DND-41 (cell line): ENCODE measurements at places on chromosomes 7 and 10.

- no peaks in the 10 kb centered on the region for H3K36me3 ChIP-seq
- H3K4me1 ChIP-seq = no peaks in the 10 kb centered on the region
- H3K27ac ChIP-seq = no peak overlapping the region
- H3K4me3 ChIP-seq = no peak overlapping the region
- no peak for DNase-seq
- no peaks in the 10 kb centered on the region for H3K27me3 ChIP-seq
Measured at GRCh38 chr10:22742678-22743077, 28.3 kb upstream of the PIP4K2A start.

DNA sequence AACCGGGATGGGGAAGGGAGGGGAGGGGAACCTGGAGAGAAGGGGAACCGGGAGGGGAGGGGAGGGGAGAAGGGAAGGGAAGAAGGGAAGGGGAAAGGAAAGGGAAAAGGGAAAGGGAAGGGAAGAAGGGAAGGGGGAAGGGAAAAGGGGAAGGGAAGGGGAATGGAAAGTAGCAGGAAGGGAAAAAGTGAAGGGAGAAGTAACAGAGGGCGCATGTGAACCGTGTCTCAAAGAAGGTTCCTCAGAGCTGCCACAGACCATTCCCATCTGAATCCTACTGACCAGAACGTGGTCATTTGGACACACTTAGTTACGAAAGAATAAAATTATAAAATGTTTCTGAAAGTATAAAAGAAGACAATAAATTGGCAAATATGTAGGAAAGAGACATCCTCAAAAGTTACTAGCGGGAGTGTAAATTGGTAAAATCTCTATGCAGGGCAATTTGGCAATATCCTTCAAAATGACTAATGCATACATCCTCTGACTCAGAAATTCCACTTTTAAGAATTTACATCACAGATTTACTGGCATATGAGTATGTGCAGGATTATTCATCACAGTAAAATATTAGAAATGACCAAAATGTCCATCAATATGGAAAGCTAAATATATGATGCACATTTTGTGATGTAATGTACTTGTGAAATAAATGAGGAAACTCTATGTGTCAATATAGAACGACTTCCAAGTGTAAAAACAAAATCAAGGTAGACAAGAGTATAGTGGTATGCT lies 12.9 kb downstream of the C10orf67 start:
- H3K4me1 ChIP-seq = no peaks in the 10 kb centered on the region
- no peaks in the 10 kb centered on the region for H3K27me3 ChIP-seq
- H3K4me3 ChIP-seq = no peak overlapping the region
- H3K36me3 ChIP-seq = no peaks in the 10 kb centered on the region
- no peak overlapping the region for H3K27ac ChIP-seq
- DNase-seq = no peak

- peaks cover 15% of the 10 kb centered on the region; the same call in 1 of the 2 replicates for H3K36me3 ChIP-seq
- H3K4me3 ChIP-seq = no peak overlapping the region
- H3K4me1 ChIP-seq = peaks cover 27% of the 10 kb centered on the region
Measured at GRCh38 chr10:6148908-6149307, 53.8 kb upstream of the PFKFB3 start.

GRCh38 chr7:155638366-155638765 lies 6.1 kb upstream of the RBM33 start:
- no peak overlapping the region for H3K27ac ChIP-seq
- H3K4me3 ChIP-seq = no peak overlapping the region
- no peak for DNase-seq
- H3K36me3 ChIP-seq = peaks cover 17% of the 10 kb centered on the region

DNA sequence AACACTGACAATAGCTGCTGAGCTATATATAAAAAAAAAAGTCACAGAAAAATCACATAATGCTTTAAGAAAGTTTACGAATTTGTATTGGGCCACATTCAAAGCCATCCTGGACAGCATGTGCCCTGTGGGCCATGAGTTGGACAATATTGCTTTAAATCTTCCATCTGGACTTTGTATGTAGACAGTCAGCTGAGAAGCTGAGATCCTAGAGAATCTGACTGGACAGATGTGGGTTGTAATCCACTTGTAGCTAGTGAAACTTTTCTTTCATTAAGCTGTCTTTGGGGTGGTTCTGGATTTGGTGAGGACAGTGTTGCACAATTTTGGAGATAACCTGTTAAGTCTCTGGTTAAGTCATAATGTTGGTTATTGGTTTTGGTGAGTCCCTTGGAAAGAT lies 824.5 kb downstream of the CCSER2 start:
- H3K27me3 ChIP-seq = peaks cover 4% of the 10 kb centered on the region
- no peaks in the 10 kb centered on the region for H3K4me1 ChIP-seq
- no peak overlapping the region for H3K27ac ChIP-seq
- H3K4me3 ChIP-seq = no peak overlapping the region
- H3K36me3 ChIP-seq = no peaks in the 10 kb centered on the region

GRCh38 chr7:68733219-68734153 lies 864.8 kb upstream of the AUTS2 start:
- H3K27me3 ChIP-seq = no peaks in the 10 kb centered on the region
- H3K4me1 ChIP-seq = no peaks in the 10 kb centered on the region
- no peak overlapping the region for H3K27ac ChIP-seq

DNA sequence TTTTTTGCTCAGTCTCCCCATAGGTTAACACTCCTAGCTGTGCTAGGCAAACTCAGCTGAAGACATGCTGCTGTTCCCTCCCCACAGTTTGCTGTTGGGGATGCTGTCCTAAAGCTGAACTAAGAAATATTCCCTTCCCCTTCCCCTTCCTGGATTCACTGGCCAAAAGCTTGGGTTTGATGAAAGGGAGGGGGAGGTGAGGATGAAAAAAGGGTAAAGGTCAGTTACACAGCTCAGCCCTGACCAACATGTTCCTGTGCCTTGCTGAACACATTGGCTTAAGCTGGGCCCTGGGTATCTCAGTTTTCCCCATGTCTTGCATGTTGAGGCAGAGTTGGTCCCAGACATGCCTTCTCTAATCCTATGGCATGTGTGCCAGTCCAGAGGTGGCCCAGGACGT lies 15.3 kb downstream of the CCM2 start:
- no peak overlapping the region for H3K4me3 ChIP-seq
- no peak overlapping the region for H3K27ac ChIP-seq
- DNase-seq = no peak
- H3K27me3 ChIP-seq = no peaks in the 10 kb centered on the region
- peaks cover 14% of the 10 kb centered on the region; the same call in 1 of the 2 replicates for H3K36me3 ChIP-seq
- 0 out of 2 replicates have a peak, but pooled peaks cover under 1% of the 10 kb centered on the region for H3K4me1 ChIP-seq

DNA sequence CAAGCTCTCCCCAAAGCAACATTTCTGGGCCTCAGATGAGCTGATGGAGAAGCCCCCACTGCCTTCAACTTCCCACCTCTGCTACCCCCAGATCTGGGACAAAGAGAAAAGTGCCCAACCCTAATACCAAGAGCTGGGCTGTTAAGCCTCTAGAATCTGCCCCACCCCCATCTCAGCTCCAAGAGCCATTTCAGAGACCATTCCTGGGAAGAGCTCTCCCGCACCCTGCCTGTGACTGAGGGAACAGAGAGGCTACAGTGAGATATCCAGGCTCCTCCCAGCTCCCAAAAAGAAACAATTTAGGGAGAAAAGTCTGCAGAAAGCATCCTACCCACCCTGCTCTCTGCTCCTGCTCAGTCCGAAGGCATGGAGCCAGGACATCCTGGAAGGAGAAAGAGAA lies 2.5 kb upstream of the KCNH2 start:
- no peak overlapping the region for H3K27ac ChIP-seq
- peaks cover 37% of the 10 kb centered on the region for H3K27me3 ChIP-seq
- DNase-seq = no peak
- H3K4me1 ChIP-seq = peaks cover 33% of the 10 kb centered on the region

DNA sequence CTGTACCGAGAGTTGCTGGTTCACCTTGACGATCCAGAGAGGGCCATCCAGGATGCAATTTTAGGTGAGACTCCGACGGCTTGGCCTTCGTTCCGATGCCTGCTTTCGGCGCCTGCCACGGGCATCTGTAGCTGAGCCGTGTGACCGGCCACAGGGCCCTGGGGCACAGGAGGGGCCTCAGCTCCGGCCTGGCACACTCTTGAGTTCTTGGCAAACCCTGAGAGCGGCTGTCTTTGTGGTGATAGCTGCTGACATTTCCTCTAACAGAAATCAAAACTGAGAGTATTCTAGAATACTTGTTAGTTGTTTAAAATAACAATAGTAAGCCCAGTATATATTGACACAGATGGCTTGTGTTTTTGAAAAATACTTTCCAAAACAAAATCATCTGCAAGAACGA lies 52.2 kb upstream of the SUN1 start:
- no peak overlapping the region for H3K4me3 ChIP-seq
- no peak for DNase-seq
- peaks cover 98% of the 10 kb centered on the region for H3K36me3 ChIP-seq
- no peaks in the 10 kb centered on the region for H3K4me1 ChIP-seq
- no peak overlapping the region for H3K27ac ChIP-seq

DNA sequence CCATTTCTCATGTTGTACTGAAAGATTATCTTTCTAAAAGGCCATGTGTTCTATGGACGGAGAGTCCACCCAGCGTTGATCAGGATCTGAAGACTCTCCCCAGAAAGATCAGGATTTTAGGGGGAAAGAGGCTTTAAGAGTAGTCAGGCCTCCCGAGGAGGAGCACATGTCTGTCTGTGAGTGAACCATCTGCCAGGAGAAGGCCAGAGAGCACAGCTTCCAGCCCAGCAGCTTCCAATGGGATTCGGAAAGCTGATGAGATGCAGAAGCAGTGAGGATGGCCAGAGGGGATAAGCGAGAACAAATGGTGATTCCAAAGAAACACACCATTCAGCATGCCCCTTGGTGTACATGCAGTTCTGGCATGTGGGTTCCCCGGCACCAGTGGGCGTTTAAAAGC lies 88.5 kb upstream of the TCERG1L start:
- H3K4me1 ChIP-seq = no peaks in the 10 kb centered on the region
- H3K36me3 ChIP-seq = no peaks in the 10 kb centered on the region
- no peaks in the 10 kb centered on the region for H3K27me3 ChIP-seq
- no peak for DNase-seq
- H3K27ac ChIP-seq = no peak overlapping the region

- H3K4me1 ChIP-seq = peaks cover 39% of the 10 kb centered on the region
- H3K4me3 ChIP-seq = peak overlapping the region; percentile 96
- peak overlapping the region; percentile 94 for H3K27ac ChIP-seq
Measured at GRCh38 chr7:87151729-87152111, 533 bp upstream of the DMTF1 start.

- no peak overlapping the region for H3K4me3 ChIP-seq
- no peaks in the 10 kb centered on the region for H3K36me3 ChIP-seq
- H3K27me3 ChIP-seq = peaks cover 3% of the 10 kb centered on the region
Measured at GRCh38 chr7:29754874-29755490, 51.3 kb upstream of the WIPF3 start.

DNA sequence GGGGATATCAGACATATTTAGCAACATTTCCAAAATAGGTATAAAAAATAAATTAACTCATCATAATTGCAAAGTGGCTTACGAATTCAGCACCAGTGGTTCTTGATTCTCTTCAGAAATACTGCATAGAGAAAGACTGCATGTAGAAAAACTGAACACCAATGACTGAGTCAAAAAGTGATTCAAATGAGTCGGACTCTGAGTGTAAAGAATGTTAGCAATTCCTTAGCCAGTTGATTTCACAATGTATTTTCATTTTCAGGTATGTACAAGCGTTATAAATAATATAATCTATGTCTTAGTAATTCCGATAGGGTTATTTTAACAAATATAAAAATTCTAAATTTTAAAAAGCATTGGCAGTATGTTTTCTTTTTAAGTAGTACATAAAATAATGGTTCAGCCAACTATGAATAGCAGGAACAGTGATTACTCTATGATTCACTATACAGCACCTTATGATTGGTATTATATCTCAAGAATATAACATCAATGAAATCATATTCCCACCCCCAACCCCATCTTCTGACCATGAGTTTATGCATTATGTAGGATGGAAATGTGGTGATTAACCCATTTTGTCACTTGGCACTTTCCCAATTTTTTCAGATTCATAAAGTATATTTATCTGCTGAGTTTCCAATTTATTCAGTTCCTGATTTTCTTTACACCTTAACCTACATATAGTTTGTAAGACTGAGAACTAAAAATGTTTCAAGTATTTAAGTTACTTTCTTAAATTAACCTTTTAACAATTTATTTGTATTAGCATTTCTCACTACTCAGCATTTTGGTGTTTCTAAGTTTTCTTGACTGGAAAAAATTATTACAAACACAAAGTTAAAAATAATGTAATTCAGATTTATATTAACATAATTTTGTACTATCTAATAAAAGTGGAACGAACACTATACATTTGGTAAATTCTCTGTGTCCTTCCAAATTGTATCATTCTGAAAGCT lies 33.9 kb downstream of the DNAJC1 start:
- no peak for DNase-seq
- no peaks in the 10 kb centered on the region for H3K36me3 ChIP-seq
- no peak overlapping the region for H3K27ac ChIP-seq
- no peaks in the 10 kb centered on the region for H3K27me3 ChIP-seq
- no peaks in the 10 kb centered on the region for H3K4me1 ChIP-seq

- no peak for DNase-seq
- no peak overlapping the region for H3K27ac ChIP-seq
- H3K4me1 ChIP-seq = no peaks in the 10 kb centered on the region
- H3K27me3 ChIP-seq = peaks cover 4% of the 10 kb centered on the region
Measured at GRCh38 chr10:27724287-27724686, 21.3 kb downstream of the MKX start.

DNA sequence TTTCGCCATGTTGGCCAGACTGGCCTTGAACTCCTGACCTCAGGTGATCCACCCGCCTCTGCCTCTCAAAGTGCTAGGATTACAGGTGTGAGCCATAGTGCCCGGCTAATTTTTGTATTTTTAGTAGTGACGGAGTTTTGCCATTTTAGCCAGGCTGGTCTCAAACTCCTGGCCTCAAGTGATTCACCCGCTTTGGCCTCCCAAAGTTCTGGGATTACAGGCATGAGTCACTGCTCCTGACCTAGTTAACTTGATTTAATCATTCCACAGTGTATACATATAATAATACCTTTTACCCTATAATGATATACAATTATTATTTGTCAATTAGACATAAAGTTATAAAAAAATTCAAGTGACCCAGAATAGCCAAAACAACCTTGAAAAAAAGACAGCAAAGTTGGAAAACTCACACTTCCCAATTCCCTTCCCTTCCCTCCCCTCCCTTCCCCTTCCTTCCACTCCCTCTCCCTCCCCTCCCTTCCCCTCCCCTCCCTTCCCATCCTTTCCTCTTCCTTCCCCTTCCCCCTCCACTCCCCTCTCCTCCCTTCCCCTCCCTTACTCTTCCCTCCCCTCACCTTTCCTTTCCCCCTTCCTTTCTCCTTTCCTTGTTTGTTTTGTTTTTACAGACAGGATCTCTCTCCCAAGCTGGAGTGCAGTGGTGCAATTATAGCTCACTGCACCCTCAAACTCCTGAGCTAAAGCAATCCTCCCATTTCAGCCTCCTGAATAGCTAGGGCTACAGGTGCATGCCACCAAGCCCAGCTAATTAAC lies 14.8 kb upstream of the ZMIZ2 start:
- H3K36me3 ChIP-seq = no peaks in the 10 kb centered on the region
- no peak for DNase-seq
- H3K27ac ChIP-seq = no peak overlapping the region
- H3K27me3 ChIP-seq = no peaks in the 10 kb centered on the region
- no peaks in the 10 kb centered on the region for H3K4me1 ChIP-seq
- H3K4me3 ChIP-seq = no peak overlapping the region

- no peak overlapping the region for H3K27ac ChIP-seq
- H3K4me3 ChIP-seq = no peak overlapping the region
- H3K4me1 ChIP-seq = peaks cover 2% of the 10 kb centered on the region; the same call in 1 of the 2 replicates
- DNase-seq = no peak
Measured at GRCh38 chr7:542713-543500, 23.3 kb upstream of the PDGFA start.
